ENCODE measurements at places on chromosomes 7 and 10. TPM values are rescaled to one million over a fixed set of nuclear protein-coding genes. Genes with fewer than 3 reads are reported as not detected.

- no peak for DNase-seq
- no peak overlapping the region for H3K27ac ChIP-seq
- no peak overlapping the region for H3K4me3 ChIP-seq
- no peaks in the 10 kb centered on the region for H3K36me3 ChIP-seq
Measured at GRCh38 chr7:143399642-143400041, 9.0 kb downstream of the EPHA1 start.

- H3K36me3 ChIP-seq: no peaks in the 10 kb centered on the region
- H3K27ac ChIP-seq: peak overlapping the region; percentile 7
- peaks cover 2% of the 10 kb centered on the region for H3K27me3 ChIP-seq
- peaks cover 9% of the 10 kb centered on the region for H3K4me1 ChIP-seq
- H3K4me3 ChIP-seq: no peak overlapping the region
- peak; percentile 49 for DNase-seq
Measured at GRCh38 chr7:96495751-96496216, 173.9 kb upstream of the SLC25A13 start.

DNA sequence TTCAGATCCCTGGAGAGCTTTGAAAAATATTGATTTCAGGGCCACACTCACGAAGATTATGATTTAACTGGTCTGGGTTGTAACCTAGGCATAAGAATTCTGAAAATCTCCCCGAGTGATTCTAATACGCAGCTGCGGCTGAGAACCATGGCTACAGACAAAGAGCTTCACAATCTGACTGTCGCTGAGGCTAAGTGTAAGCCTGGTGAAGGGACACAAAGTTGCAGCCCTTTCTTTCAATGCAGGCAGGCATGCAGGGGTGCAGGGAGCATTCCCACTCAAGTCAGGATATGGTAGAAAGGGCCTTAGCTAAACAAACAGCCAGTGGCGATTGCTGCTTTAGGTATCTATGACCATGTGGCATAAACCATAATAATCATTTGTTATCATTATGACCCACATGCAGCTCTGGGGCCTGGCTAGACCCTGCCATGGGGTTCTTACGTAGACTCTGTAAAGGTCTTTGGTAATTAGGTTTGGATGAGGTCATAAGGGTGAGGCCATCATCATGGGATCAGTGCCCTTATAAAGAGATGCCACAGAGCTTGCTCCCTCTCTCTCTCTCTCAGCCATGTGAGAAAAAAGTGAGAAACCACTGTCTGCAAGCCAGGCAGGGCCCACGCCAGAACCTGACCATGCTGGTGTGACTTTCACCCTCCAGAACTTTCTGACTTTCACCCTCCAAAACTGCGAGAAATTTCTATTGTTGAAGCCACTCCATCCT, 88.4 kb upstream of the LANCL2 start:
- no peak overlapping the region for H3K4me3 ChIP-seq
- no peaks in the 10 kb centered on the region for H3K4me1 ChIP-seq
- no peaks in the 10 kb centered on the region for H3K27me3 ChIP-seq
- DNase-seq: no peak
- H3K36me3 ChIP-seq: no peaks in the 10 kb centered on the region

- no peak overlapping the region for H3K4me3 ChIP-seq
- peaks cover 22% of the 10 kb centered on the region for H3K36me3 ChIP-seq
- DNase-seq: no peak
Measured at GRCh38 chr7:37425498-37425897, 23.2 kb downstream of the ELMO1 start.

The SERPINE1 gene
- total RNA-seq: 0.07 TPM

The SMKR1 gene
- 1.2 TPM for total RNA-seq
